Stimulated activated CD8-positive, alpha-beta memory T cell treated with anti-CD3 and anti-CD28 coated beads, Interleukin-4, amount 100 ng/mL, for 1 hour (primary cell): ENCODE measurements at places on chromosomes 12 and 14.

DNA sequence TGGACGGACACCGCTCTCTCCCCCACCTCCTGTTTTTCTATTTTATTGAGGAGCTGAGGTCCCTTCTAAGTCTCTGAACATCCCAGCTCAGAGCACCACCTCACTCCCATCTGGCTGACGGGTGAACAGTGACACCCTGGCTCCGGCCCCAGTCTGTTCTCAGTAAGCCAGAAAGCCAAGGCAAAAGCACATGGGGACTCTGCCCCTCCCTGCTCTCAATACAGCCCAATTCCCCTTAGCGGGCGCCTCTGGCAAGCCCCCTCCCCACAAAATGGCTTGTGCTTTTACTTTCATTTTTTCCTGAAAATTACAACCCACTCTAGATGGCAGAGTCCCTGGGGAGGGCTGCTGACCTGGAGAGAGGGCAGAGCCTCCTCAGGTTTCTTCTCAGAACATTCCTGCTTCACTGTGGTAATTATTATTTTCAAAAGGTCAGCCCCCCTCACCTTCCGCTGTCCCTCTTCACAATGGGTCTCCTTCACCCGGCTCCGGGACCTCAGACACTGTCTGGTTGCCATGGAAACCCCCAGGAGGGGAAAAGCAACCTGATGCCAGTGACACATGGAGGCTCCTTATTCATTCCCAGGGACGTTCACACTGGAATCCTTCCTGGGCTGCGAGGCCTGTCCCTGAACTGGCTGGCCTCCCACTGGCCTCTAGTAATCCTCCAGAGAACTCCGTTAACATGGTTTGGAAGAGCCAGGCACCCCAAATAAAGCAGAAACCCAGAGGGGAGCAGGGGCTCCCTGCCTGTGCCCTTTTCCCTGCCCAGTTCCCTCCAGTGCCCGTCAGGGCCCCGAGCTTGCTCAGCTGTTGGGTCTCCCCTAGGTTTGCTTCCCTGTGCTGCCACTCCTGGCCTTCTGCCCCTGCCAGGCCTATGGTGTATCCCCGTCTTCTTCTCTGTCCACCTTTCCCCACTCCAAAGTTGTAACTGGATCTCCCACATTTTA, 15.9 kb downstream of the COL2A1 start:
- no peak for DNase-seq

DNA sequence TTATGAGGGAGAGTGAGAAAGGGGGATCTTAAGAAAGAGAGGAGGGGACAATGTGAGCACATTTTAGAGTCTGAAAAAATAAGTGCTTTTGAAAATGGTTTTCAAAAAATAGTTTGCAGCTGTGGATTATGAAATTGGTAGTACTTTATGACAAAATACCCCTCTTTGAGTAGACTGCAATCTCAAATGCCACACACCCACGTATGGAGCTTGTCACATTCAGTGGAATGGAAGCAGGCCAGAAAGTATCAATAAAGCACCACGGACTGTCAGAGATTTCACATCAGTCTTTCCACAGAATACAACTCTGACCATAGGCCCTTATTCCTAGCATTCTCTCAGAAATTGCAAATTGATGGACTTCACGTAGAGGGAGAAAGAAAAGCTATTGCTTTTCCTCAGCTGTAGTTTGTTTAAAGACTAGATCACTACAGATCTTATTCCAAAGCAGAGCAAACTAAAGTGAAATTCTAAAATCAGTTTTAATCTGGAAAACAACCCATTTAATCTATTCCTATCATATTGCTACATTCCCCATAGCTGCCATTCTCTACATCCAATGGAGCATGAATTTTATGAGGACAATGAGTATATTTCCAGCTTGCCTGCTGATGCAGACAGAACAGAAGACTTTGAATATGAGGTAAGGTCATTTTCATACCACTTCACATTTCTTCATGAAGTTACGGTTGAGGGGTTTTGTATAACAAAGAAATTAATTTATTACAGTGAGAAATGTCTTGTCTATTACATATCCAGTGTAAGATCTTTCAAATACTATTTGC, 321.3 kb downstream of the PDZRN4 start:
- no peak for DNase-seq

GRCh38 chr12:56683-57346, 9.8 kb upstream of the IQSEC3 start:
- no peak for DNase-seq

DNA sequence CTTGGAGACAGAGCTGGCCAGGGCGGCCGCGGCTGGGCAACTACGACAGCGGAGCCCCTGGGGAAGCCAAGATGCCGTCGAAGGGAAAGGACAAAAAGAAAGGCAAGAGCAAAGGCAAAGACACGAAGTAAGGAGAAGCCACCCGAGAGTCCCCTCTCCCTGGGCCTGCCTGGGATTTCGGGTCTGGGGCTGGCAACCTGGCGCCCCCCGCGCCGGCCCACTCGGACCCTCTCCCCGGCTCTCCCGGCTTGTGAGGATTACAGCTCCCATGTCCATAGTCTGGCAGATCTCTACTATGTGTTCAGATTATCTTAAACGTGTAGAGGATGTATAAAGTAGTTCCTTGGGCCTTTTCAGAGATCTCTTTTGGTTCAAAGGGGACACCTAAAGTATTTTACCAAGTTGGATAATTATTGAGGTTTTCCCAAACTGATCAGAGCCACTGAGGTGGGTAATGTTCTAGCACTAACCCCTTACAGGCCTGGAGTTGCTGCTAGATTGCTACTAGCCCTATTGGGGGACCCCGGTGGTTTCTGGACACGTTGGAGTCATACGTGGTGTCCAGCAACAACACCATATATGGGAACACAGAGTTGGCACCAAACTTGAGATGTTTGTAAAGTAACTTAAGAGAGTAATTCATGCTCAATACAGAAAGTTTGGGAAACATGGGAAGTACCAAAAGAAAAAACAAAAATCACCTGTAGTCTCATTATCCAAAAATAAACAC, 424 bp downstream of the BBOF1 start:
- no peak for DNase-seq

GRCh38 chr14:69034612-69035262, 55.6 kb upstream of the ACTN1 start:
- no peak for DNase-seq

GRCh38 chr12:90963946-90964345, 9.0 kb upstream of the CCER1 start:
- DNase-seq = no peak

DNA sequence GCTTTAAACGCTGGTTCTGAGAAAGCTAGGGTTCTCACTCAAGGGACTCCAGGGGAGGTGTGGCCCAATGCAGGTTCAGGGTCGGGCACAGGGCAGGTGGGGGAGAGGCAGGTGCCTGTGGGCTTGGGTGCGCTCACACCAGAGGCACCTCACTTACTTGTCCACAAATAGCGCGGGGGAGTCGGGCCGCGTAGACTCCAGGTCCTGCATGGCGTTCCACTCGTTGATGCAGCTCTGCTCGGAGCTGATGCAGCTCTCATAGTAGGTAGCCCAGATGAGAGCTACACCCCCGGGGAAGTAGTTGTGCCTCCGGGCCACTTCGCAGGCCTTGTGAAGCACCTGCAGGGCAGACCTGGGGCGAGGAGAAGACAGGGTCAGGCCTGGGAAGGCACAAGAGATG, 49.9 kb downstream of the SSH1 start:
- DNase-seq = no peak

GRCh38 chr12:104458694-104459367, 2.1 kb downstream of the CHST11 start:
- no peak for DNase-seq

DNA sequence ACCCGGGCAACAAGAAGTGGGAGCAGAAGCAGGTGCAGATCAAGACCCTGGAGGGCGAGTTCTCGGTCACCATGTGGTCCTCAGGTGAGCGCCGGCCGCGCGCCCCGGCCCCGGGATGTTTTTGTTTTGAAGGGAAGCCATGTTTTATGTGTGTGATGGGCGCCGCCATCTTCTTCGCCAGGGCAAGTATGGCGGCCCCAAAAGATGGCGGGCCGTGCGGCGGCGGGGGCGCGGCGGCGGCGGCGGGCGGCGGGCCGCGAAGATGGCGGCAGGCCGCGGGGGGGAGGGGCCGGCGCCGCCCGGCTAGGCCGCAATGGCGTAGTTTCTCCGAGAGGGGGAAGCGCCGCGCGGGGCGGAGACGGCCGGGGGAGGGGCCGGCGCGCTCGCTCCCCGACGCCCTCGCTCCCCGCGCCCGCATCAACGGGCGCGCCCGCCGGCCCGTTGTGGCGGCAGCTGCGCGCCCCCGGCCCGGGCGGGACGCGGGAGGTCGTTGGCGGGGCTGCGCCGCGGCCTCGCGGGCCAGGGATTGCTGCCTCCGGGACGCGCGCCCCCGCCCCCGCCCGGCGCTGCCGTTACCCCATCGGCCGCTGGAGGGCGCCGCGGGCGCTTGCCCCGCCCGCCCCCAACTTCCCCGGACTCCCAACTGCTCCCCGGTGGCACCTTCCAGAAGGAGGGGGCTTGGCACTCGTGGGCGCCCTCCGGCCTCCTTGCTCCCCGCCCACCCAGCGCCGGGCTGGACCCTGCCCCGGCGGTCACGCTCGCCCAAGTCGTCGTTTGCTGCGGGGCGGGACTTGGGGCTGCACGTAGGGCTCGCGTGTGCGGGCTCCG, 1.1 kb downstream of the YY1 start:
- DNase-seq = peak; percentile 71

DNA sequence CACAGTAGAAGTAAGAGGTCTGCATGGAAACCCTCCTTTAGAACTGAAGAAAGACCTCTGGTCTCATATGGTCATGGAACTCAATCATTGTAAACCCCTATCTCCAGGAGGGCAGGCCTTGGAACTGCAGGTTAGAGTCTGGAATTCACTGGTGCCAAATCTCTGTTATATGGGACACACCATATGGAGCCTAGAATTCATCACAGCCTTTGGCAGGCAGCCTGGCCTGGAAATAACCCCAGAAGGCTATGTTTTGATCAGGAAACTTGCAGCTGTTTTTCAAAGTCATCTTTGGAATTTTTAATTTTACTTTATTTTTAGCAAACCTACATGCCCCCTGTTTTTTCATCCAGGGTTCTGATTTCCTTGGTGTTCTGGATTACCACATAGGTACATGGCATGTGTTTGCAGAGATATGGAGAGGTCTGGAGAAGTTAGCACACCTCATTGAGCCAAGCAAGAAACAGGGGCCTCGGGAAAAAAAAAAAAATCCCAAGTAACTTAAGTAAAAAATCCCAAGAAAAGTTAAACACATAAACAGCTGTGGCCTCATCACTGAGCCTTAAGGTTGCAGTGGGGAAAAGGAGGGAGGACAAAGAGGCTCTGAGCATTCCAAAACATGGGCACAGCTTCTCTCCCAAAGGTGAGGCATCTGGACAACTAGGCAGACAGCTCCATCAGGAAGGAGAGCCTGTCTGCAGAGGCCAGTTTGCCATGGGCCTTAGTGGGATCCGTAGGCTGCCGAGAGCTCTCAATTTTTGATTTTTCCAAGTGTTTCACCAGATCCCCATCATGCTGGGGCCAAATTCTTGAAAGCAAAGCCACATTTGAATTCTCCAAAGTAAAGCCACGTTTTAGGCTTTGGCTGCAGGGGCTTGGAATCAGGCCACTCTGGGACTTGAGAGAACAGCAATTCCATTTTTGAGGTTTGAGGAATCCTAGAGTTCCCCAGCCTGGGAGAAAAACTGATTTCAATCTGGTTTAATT, 339.6 kb upstream of the TBX3 start:
- no peak for DNase-seq

GRCh38 chr12:47862881-47863280, 41.9 kb downstream of the VDR start:
- DNase-seq = no peak

- DNase-seq = no peak
Measured at GRCh38 chr14:93986955-93987354, 10.1 kb upstream of the CCDC197 start.

DNA sequence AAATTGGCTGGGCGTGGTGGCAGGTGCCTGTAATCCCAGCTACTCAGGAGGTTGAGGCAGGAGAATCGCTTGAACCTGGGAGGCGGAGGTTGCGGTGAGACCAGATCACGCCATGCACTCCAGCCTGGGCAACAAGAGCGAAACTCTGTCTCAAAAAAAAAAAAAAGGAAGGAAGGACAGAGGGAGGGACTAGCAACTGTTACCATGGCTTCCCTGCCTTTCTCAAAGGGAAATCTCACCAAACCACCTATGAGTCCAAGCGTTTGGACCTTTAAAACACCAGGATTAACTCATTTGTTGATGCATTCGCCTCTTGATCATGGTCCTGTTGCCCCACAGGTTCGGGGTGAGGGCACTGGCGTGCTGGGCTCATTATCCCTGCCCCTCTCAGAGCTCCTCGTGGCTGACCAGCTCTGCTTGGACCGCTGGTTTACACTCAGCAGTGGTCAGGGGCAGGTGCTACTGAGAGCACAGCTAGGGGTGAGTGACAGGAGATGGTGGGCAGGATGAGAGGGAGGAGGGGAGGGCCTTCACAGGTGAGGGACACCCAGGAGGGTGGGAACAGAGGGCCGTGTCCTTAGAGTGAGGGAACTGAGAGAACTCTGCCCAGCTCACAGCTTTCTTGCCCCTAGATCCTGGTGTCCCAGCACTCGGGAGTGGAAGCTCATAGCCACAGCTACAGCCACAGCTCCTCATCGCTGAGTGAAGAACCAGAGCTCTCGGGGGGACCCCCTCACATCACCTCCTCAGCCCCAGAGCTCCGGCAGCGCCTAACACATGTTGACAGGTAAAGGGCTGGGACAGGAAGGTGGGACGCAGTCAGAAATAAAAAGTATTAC, 10.2 kb upstream of the MYL6B start:
- DNase-seq = no peak

GRCh38 chr12:124605150-124605882, 37.9 kb upstream of the NCOR2 start:
- DNase-seq = no peak

DNA sequence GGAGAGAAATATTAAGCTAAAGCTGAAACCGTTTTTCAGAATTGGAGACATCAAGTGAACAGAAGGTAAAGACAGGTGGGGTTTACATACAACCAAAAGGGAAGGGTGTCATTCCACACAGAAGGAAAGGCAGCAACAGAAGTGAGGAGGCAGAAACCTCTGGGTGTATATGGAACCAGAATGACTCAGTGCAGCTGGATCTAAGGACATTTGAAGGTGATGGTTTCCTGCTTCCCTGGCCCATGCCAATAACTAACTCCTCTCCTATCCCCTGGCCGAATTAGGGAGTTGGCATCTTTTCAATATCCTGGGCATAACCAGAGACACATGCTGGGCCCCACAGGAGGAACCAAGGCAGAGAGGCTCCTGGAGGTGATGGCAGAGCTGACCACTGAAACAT, 8.4 kb downstream of the NCKAP5L start:
- DNase-seq = no peak
